Endodermal cell (in vitro differentiated cells): ENCODE measurements at places on chromosomes 2 and 18.
A peak's percentile ranks its signal among the peaks of the same experiment; 100 is the strongest.

DNA sequence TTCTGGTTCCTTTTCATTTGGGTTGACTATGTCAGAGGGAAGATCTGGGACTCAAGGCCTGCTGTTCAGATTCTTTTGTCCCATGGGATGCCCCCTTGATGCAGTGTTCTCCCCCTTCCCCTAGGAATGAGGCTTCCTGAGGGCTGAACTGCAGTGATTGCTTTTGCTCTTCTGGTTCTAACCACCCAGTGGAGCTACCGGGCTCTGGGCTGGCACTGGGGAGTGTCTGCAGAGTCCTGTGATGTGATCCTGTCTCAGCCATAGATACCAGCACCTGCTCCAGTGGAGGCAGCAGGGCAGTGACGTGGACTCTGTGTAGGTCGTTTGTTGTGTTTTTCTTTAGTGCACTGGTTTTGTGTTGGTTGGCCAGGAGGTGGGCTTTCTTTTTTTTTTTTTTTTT, 32.1 kb upstream of the RHOB start:
- peak; percentile 62 for DNase-seq

GRCh38 chr18:74803769-74804168, 206.1 kb downstream of the ZNF407 start:
- DNase-seq, result no peak

GRCh38 chr18:681985-682384, 24.5 kb downstream of the TYMS start:
- no peak for DNase-seq

DNA sequence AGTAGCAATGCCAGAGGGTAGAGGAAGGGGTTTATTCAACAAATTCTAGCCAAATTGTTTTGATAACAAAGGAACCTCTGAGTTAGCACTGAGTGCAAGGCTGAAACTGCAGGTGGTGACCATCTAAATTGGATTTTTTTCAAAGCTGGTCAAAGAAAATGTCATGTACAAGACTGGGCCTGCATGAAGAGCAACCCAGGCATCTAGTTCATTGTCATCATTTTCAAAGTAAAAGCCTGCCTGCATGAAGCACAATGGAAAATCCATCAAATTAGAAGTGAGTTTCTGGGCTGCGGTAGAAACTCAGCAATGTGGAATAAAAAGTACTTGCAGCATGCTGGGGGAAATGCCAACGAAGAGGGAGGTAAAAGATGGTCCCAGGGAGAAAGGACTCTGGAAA, 80.8 kb upstream of the PPP1CB start:
- DNase-seq, result no peak

DNA sequence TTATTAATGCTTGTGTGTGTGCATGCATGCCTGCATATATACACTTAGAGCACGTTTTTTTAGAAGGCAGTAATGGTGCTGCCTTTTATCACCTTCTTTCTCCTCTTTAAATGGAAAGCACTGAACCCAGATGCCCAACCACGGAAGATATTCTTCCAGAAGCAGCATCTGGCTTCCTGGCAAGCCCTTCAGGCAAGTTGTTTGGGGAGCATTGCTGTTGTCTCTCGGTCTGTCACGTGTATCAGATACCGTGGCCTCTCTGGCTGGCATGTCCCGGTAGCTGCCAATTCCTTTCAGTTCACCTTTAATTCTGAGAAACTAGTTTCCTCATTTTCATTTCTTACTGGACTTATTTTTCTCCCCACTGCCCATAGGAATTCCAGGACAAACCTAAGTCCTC, 587.8 kb downstream of the ARHGAP15 start:
- DNase-seq, result no peak

GRCh38 chr2:8573234-8573941, 108.5 kb upstream of the ID2 start:
- no peak for DNase-seq
